ENCODE measurements at places on chromosomes 1 and 21. TPM values are rescaled to one million over a fixed set of nuclear protein-coding genes. Genes with fewer than 3 reads are reported as not detected.
A peak's percentile ranks its signal among the peaks of the same experiment; 100 is the strongest.

DNA sequence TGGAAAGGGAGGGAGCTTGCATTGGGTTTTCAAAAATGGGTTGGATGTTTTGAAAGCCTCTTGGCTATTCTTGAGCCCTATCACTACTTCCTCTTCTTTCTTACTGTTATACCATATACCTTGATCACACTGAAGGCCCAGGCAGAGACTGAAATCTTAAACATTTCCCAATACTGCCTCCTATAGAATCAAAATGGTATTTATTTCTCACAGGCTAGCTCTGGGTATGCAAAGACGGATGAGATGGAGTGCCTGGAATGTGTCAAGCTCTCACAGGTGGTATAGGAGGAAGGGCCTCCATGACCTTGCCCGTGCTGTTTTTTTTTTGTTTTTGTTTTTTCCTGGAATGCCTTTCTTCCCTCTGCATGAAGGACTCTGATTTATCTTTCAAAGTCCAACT, 268.4 kb upstream of the USP24 start:
- no peaks in the 10 kb centered on the region for H3K27me3 ChIP-seq
- H3K36me3 ChIP-seq = no peaks in the 10 kb centered on the region
- no peaks in the 10 kb centered on the region for H3K4me1 ChIP-seq

DNA sequence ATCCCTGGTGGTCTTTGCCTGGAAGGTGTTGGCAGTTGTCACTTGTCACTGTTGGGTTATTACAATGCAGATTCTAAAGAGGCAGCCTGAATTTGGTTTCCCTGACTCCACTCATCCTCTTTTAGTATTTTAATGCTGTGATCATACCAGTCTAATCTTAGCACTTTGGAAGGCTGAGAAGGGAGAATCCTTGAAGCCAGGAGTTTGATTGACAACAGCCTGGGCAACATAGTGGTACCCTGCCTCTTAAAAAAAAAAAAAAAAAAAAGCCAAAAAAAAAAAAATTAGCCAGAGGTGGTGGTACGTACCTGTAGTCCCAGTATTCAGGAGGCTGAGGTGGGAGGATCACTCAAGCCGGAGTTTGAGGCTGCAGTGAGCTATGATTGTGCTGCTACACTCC, 7.7 kb downstream of the GIPC2 start:
- H3K27ac ChIP-seq = no peak overlapping the region
- no peak for DNase-seq
- H3K4me1 ChIP-seq = no peaks in the 10 kb centered on the region
- no peaks in the 10 kb centered on the region for H3K36me3 ChIP-seq
- H3K27me3 ChIP-seq = peaks cover 6% of the 10 kb centered on the region

DNA sequence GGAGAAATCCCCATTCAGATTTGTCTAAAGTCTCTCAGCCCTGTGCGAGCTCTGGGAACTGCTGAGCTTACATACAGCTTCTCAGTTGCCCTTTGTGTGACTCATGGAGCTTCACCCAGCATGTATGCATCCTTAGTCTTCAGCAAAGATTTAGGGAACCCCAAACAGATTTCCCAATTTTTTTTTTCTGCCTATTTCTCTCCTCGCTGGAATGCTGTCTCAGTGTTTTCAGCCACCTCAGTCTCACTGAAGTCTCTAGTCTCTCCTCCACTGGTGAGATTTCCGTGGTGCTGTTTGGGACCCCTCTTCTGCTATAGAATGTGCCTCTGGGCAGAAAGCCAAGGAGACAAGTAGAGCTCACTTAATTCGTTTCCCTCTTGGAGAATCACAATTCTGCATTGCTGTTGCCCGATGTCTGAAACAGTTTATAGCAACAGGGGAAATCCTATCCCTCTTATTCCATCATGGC, 28.1 kb upstream of the TXLNA start:
- H3K4me3 ChIP-seq = no peak overlapping the region
- peaks cover 21% of the 10 kb centered on the region for H3K36me3 ChIP-seq
- H3K27ac ChIP-seq = no peak overlapping the region
- no peaks in the 10 kb centered on the region for H3K4me1 ChIP-seq
- DNase-seq = no peak

- peaks cover 20% of the 10 kb centered on the region for H3K4me1 ChIP-seq
- H3K27ac ChIP-seq = no peak overlapping the region
- no peaks in the 10 kb centered on the region for H3K27me3 ChIP-seq
- no peaks in the 10 kb centered on the region for H3K36me3 ChIP-seq
- H3K4me3 ChIP-seq = no peak overlapping the region
- no peak for DNase-seq
Measured at GRCh38 chr1:153985341-153985912, 712 bp downstream of the RAB13 start.

- no peaks in the 10 kb centered on the region for H3K4me1 ChIP-seq
- no peak for DNase-seq
- no peaks in the 10 kb centered on the region for H3K27me3 ChIP-seq
- H3K36me3 ChIP-seq = no peaks in the 10 kb centered on the region
Measured at GRCh38 chr1:168689726-168690602, 39.0 kb downstream of the DPT start.

DNA sequence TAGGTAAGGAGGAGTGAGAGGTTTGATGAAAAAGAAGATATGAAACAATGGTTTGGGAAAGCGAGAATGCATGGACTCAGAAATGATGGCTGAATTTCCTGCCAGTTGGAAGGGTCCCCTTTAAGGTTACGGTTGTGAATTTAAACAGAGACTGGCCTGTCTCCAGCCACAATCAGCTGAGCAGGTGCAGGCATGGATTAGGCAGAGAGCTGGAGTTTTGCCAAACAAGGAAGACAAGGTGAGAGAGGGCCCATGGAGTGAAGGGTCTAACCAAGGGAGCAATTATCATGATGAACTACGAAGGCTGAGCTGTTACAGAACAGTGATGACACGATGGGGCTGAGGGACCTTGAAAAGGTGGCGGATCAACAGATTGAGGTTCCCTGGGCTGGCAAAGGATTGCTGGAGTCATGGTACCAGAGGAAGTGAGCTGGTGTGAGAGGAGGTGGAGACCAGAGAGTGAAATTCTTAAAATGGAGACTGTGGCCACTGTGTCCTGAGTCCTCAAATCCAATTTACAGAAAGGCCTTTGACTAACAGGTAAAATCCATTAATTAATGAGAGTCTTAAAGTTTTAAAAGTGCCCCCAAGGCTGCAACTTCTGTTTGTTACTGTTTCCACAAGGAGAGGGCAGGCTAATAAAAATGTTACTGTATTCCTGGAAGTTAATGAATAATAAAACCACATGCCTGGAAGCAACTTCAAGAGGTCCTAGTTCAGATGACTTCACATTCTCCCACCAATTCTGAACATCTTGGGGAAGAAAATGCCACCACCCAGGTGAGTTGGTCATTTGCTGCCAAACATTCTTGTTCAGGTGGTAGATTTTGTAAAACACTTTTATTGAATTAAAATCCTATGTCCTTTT, 41.5 kb downstream of the LHX9 start:
- no peaks in the 10 kb centered on the region for H3K36me3 ChIP-seq
- DNase-seq = no peak
- H3K27ac ChIP-seq = no peak overlapping the region

DNA sequence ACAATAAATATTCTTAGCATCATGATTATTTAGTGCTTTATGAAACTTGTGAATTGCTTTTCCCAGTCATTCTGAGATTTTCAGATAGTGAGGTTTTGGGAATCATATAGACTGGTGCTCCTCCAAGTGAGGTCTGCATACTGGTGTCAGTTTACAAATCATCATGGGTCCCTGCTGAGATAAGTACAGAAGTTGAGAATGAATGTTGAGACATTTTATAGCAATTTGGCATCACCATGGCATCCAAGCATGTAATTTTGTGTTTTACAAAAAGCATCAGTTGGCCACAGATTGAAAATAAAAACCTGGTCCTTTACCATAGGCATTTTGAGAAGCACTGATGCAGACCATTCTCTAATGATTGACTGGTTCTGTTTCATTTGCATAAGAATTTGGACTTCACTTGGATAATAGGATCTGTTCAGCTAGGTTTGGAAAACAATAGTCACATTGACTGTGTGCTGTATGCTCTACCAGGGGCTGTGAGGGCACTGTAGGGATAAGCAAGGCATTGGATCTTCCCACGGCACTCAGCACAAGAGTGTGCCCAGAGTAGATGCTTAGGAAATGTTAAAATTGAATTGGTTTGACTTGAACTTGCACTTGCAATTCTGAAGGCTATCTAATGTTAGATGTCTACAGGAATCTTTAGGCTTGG, 79.0 kb upstream of the JUN start:
- no peak for DNase-seq
- H3K27me3 ChIP-seq = no peaks in the 10 kb centered on the region
- H3K27ac ChIP-seq = no peak overlapping the region
- H3K4me3 ChIP-seq = no peak overlapping the region
- H3K4me1 ChIP-seq = peaks cover 18% of the 10 kb centered on the region

DNA sequence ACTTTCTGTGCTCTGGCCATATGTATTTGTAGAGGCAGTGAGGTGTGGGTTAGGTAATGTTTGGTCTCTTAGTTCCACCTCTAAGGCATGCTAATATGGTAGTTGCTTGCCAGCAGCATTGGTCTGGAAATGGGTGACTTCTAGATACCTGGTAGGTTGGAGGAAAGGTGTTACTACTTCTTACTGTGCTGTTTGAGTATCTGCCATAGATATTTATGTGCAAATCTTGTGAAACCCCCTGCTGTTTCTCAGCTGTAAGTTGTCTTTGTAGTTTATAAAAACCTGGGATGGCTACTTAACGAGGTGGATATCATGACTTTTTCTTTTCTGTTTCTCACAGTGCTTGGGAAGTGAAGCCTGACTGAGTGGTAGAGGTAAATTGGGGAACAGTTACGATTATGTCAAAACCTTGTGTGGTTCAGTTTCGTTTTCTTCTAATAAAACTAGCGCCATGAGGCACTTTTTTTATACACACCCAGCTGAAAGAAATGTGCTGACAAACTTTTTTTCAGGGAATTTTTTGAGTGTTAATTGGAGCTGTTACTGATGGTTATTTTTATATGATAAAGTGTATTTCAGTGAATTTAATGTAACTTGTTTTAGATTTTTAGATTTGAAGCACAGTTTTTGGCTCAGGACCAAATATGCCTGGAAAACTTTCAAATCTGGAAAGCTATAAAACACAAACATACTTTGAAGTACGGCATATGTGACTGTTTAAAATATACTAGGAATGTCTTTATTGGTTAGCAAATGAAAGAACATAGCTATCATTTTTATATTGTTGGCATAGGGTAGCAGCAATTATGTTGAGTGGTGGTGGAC, 42.1 kb downstream of the CAMSAP2 start:
- no peaks in the 10 kb centered on the region for H3K36me3 ChIP-seq
- H3K4me3 ChIP-seq = no peak overlapping the region
- peaks cover 4% of the 10 kb centered on the region for H3K4me1 ChIP-seq

GRCh38 chr1:87512431-87512830, 183.8 kb downstream of the LMO4 start:
- H3K27ac ChIP-seq = no peak overlapping the region
- H3K4me1 ChIP-seq = no peaks in the 10 kb centered on the region
- no peak overlapping the region for H3K4me3 ChIP-seq
- H3K36me3 ChIP-seq = no peaks in the 10 kb centered on the region

- H3K36me3 ChIP-seq = no peaks in the 10 kb centered on the region
- H3K27me3 ChIP-seq = no peaks in the 10 kb centered on the region
- H3K4me3 ChIP-seq = no peak overlapping the region
- no peaks in the 10 kb centered on the region for H3K4me1 ChIP-seq
- no peak for DNase-seq
Measured at GRCh38 chr1:223535319-223535718, 130.2 kb downstream of the CAPN8 start.

- H3K36me3 ChIP-seq = no peaks in the 10 kb centered on the region
- H3K4me3 ChIP-seq = no peak overlapping the region
- peaks cover 35% of the 10 kb centered on the region for H3K4me1 ChIP-seq
- no peak for DNase-seq
- no peak overlapping the region for H3K27ac ChIP-seq
Measured at GRCh38 chr1:44677201-44677766, 2.8 kb downstream of the ARMH1 start.

DNA sequence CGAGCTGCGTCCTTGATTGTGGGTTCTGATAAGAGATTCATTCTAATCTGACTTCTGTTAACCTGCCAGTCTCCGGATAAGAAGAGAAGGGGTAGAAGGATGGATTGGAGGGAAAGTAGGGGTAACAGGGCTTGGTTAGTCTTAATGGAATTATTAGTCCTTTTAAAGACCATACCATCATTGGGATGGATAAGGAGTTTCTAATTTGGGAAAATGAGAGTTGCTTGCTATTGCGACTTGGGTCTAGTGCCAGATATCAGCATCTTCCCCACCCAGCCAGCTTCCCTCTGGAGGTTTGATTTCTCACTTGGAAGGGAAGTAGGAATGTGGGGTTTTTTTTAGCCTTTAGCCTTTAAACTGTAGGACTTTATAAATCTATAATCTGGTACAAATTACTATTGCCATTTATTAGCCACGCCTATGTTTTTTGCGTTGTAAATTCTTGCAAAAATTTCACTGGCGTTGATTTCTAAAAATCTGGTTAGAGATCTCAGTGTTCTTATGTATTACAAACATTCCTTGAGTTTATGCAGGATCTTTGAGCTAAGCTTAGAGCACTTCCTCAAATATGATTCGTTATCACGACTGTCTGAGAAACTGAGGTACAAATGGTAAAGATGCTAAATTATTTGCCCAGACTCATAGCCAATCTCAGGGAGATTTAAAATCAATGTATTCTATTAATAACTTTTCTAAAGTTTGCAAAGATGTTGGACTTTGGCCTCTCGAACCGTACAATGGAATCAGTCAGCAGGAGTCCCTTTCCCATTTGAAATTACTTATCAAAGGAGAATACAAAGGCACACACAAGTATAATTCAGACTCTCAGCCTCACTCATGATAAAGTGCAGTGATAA, 1.3 kb downstream of the FAM20B start:
- H3K36me3 ChIP-seq = peaks cover 1% of the 10 kb centered on the region
- H3K27ac ChIP-seq = peak overlapping the region; percentile 95
- H3K4me3 ChIP-seq = peak overlapping the region; percentile 87
- DNase-seq = no peak

DNA sequence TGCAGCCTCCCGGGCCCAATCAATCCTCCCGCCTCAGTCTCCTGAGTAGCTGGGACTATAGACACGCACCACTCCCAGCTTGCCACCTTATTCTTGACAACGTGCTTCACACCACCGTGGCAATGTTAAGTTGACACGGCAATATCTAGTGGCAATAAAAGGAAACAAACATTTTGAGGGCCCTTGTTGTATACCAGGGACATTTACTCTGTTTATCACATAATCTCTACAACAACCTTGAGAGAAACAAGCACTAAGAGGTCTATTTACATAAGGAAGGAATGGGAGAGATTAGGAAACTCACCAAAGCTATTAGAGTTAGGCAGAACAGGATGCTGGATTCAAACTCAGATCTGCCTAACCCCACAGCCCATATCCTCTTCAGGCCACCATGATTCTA, 3.1 kb downstream of the KLHDC8A start:
- no peak for DNase-seq
- H3K27me3 ChIP-seq = no peaks in the 10 kb centered on the region
- H3K4me3 ChIP-seq = no peak overlapping the region
- no peaks in the 10 kb centered on the region for H3K36me3 ChIP-seq
- peaks cover 28% of the 10 kb centered on the region for H3K4me1 ChIP-seq

MFSD2A gene
- total RNA-seq = 3.9 TPM

LCE1F gene
- total RNA-seq = not detected

OR2T1 gene
- total RNA-seq = not detected

OR2T6 gene
- total RNA-seq = not detected

PEAR1 gene
- not detected for total RNA-seq

TMEM269 gene
- total RNA-seq = 0.47 TPM

ADAMTSL4 gene
- 0.34 TPM for total RNA-seq

Measured in B cell (primary cell).